ENCODE measurements at places on chromosomes 3 and 15. TPM values are rescaled to one million over a fixed set of nuclear protein-coding genes. Genes with fewer than 3 reads are reported as not detected.

GRCh38 chr15:49468481-49468839, 45.4 kb downstream of the FGF7 start:
- no peak for DNase-seq

DNA sequence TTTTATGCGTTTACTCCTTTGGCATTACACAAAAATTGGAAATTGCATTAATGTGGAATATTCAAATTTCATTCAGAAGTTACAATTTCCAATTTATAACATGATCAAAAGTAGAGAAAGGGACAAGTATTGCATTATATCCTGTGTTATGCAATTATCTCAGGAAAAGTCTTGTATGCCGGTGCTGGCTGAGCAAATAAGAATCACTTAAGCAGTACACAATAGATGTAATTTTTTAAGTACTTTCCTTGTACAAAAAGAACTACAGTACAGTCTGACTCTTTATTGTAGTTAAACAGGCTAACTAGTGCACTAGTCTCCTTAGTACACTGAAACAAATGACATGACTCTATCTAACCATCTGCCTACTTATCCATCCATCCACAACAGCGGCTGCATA, 493.2 kb upstream of the KCNMB2 start:
- DNase-seq, result no peak

UBP1 gene
- polyA plus RNA-seq, result 82.5 TPM

DNA sequence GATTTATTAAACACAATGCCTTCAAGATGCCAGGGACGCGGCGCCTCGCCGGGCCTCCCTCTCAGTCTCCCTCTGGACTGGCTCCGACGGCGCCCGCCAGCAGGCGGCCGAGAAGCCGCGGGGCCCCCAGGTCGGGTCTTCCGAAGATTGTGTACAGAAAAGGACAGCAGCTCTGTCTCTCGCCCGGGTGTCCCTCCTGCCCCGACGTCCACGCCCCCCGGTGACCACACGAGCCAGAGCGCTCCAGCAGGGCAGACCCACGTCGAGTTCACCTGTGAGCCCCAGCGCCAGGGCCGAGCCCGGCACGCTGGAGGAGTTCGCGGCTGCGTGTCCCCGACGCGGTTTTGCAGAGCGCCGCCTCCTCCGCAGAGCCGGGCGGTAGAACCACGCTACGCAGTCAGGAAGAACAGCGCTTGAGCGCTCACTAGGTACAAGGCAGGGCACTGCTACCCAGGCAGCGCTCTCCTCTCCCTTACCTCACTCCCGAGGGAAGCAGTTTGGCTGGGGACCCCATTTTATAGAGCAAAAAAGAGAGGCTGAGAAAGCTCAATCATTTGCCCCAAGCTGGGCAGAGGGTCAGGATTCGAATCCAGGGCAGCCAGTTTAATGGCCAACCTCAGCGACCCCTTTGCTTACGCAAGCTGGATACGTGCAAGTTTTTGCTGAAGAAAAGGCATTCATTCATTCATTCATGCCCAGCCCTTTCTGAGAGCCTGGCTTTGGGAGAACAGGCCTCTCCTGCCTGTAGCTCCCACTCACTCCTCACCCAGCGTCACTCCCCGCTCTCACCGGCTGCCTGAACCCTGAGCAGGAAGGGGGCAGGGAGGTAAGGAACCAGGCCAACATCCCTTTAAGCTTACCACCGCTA, 3.0 kb upstream of the TLE3 start:
- no peak for DNase-seq

- peak; percentile 39 for DNase-seq
Observed at GRCh38 chr3:183253528-183254486, 754 bp downstream of the B3GNT5 start.

MESP2 gene
- polyA plus RNA-seq, result 0.80 TPM

HTR3E gene
- polyA plus RNA-seq, result 0.04 TPM

ROPN1 gene
- 0.22 TPM for polyA plus RNA-seq

- DNase-seq, result no peak
Observed at GRCh38 chr3:112020674-112021085, 13.9 kb upstream of the TMPRSS7 start.

DNA sequence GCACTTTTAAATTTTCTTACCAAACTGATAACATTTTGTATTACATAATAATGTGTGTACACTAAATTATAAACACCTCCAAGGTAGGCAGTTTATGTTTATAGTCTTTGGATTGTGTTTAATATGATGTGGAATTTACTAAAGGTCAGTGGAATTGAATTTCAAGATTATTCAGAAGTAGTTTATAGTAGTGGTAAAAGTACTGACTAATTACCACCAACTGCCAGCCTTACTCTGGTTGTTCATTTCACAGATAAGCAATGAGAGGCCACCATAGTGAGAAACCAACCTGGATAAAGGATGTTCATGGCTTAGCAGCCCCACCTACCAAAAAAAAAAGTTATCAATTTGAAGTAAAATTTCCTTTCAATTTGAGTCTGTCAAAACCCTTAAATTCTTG, 54.0 kb upstream of the EIF5A2 start:
- DNase-seq, result no peak

BCL2A1 gene
- polyA plus RNA-seq, result 0.22 TPM

DNA sequence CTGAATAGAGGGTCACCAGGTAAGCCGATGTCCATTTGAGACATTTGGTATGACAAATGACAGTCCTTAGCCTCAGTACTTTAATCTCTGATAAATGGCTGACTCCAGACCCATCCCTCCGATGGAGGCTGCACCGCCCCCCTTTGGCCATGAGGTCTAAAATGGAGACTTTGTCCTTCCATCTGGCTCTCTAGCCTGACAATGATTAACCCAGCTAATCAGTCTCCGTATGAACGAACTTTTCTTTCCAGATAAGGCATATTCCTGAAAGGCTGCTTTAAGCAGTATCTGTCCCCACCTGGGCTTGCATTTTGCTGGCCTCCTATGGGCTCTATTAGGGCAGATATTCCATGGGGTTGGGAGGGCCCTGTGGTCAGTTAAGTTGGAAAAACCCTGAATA, 10.8 kb upstream of the MYZAP start:
- no peak for DNase-seq

TCF12 gene
- 138 TPM for polyA plus RNA-seq

DNA sequence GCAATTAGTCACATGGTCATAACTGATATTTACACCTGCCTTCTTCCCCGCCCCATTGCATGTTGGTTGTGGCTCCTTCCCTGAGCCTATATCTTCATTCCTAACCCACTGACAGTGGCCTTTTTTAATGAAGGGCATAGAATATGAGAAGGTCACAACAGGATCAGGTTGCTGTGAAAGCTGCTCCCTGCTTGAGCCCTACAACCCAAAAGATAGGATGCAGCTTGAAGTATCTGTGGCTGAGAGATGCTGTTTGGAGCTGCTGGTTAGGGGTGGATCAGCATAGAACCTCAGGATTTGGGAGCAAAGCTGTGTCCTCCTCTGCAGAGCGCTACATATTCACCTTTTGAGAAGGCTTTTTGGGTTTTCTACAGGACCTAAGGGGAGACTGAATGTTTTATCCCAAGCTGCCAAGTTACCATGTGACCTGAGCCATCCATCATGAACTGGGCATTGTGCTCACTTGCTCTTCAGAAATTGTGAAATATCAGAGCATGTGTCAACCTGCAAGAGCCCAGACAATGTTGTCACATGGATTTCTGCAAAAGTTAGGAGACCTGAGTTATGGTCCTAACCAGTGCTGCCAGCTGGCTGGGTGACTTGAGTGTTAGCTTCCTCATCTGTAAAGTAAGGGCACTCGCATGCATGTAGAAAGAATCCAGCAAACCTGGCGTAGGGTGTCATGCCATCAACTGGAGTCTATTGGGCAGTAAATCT, 49.8 kb upstream of the ARL8B start:
- DNase-seq, result no peak

Measured in right renal pelvis (tissue), 4 donors.